ENCODE measurements at places on chromosomes 16 and 17.

DNA sequence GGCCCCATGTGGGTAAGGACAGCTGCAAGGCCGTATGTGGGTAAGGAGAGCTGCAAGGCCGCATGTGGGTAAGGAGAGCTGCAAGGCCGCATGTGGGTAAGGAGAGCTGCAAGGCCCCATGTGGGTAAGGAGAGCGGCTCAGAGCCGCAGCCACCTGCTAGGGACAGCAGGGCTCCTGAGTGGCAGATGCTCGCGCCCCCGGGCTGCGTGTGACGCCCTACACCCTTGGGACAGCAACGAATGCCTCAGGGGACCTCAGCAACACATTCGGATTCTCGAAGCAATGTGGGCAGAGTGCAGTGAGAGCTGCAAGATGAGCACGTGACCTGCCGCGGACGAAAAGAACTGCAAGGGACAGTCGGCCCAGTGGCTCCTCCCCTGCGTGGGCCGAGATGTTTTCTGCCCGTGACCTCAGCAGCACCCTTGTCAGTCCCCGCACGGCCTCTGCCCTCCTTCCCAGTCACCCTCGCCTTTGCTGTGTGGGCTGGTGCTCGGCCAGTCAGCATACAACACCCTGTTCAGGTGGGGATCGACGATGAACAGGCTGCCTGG is 9.6 kb upstream of the SLC38A8 start:
- no peak for DNase-seq

DNA sequence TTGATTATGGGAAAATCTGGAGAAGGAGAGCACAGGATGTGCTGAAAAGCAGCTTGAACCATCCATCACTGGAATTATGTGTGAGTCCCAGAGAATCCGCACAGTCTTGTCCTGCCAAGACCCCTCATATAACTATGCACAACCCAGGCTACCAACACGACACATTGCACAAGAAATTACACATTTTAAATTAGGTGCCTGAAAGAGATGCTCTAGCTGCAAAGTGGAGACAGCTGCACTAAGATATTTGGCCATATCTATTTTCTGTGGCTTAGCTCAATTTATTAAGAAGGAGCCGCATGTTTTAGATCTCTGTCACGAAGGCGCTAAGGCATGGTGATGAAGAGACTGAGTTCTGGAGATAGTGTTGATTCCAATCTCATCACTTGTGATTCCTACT is 1308.4 kb downstream of the CDH8 start:
- no peak for DNase-seq

DNA sequence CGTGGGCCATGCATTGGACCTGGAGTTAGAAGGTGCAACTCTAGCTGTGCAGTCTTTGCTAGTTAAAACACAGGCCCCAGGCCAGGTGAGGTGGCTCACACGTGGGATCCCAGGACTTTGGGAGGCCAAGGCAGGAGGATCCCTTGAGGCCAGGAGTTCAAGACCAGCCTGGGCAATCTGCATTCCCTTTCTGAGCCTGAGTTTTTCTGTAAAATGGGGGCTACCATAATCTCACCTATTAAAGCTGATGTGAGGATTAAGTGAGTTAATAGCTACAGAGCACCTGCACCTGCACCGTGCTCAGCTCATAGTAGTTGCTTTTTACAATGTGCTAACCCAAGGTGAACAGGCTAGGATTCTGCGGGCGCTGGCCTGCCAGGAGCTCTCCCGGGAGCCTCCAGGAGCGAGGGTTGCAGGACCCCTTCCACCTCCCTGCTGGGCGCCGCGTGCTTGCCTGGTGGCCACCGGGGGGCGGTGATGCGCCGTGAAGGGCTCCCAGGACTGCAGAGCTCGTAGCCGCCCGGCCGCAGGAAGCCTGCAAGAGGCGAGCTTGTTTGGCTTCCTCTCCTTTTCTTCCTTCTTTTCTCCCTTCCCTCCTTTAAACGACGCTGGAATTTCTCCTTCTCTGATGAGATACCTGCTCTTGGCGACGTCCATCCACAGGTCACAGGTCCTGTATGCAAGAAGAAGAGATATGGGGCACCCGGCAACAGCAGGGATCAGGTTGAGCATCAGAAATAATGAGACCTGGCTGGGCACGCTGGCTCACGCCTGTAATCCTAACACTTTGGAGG is 51.3 kb downstream of the ZFP90 start:
- DNase-seq, result peak; percentile 72

DNA sequence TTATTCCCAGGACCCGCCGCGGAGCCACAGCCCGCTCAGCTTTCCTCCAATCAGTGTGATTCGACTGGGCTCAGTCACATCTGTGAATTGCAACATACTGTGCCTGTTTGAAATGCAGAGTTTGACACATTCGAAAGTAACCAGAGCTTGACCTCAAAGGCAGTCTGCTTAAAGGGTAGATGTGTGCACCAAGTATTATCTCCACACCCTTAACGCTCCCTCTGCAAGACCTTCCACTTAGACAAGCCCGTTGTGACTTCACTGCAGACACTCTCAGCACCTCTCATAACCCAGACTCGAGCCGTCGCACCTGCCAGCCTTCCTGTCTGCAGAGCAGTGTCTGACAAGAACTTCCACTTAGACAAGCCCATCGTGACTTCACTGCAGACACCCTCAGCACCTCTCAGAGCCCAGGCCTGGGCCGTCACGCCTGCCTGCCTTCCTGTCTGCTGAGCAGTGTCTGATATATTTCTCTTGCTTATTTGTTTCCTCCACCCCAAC is 3.7 kb downstream of the KLHDC4 start:
- no peak for DNase-seq

DNA sequence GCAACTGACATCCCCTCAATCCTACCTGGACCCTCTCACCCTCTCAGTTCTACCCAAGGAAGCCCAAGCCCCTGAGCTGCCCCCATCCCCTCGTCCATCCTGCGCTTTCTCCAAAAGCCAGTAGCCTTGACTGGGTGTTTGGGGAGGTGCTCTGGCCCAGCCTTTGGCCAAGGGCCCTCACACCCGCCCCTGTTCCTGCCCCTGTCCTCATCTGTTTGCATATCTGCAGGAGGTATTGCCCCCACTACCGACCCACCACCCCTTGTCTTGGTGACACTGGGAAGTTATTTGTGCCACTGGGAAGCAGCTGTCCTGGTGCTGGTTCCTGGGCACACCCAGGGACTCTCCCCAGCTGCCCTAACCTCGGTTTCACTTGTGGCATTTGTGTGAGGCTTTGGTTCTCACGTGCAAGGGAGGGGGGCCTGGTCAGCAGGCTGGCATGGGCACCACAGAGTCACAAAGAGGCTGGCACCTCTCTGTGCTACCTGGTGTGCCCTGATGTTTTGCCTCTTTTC is 75.3 kb downstream of the MRC2 start:
- DNase-seq, result no peak

Data from activated naive CD4-positive, alpha-beta T cell treated with anti-CD3 and anti-CD28 coated beads, Interleukin-2, amount 10 ng/mL, durations not matched to agents 7 days and 5 days (primary cell).